ENCODE measurements at places on chromosomes 5 and 9.

DNA sequence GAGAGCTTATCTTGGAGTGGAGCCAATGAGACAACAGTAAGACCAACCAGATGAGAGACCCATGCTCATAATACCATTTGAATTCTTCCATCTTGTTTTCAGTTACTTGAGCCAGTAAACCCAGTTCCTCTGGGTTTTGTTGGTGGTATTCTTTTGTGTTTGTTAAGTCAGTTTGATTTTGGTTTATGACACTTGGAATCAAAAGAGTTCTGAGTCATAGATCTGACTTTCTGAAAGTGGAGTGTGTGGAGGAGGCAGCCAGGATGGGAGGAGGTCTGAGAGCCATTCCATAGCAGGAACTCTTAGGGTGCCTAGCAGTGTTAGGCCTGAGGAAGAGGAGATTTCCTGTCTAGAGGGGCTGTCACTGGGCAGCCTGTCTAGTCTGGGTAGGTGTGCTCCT is 24.6 kb upstream of the PANK3 start:
- no peak for DNase-seq

DNA sequence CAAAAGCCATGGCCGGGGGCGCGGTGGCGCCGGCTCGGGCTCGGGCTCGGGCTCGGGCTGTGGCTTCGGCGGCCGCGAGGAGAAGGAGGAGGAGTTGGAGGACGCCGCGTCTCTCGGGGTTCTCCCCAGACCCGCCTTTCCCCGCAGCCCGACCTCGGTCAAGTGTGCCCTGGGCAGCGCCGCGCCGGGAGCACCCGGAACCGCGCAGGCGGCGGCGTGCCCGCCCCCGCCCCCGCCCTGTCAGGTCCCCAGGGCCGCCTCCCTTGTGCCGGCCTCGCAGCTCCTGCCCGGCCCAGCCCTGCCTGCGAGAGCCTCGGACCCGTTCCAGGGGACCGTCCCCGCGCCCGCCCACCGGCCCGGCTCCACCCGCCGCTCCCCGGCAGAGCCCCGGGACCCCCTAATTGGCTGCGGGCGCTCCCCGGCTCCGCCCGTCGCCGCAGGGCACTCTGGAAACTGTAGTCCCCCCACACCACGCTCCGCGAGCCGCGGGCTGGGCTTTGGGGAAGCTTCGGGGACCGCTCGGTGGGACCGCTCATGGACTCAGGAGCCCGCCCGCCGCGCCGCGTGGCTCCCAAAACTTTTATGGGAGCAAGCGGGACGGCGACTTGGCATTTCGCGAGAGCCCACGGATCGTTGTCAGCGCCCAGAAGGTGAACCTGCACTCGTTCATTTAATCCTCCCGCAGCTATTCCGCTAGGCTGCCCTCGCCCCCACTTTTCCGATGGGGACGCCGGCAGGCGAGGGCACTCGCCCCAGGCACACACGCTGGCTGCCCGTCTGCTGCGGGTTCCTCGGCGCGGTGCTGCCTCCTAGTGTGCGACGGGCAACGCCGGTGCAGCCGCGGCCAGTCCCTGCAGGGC is at the start of gene STK10:
Gene STK10, minus strand, starts transcription at position 192 of the 860 bp plus-strand sequence. Its CDS starts 182 bp downstream, at position 10.
- DNase-seq, result peak; percentile 76

DNA sequence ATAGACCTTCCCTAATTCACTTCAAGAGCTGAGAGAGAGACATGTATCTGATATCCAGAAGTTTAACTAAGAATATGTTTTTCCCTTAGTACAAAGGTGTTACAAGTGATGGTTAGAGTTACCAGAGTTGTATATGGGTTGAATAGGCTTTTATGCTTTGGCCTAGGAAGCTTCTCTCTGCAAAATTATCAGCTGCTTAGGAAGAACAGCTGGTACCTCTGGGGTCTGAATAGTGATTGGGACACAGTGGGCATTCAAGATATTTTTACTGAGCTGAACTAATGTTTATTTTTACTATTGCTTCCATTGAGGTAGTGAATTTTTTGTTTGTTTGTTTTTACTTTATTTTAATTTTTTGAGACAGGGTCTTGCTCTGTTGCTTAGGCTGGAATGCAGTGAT is 67.6 kb upstream of the BASP1 start:
- no peak for DNase-seq

GRCh38 chr5:124343451-124343867 is 403.0 kb downstream of the ZNF608 start:
- no peak for DNase-seq

DNA sequence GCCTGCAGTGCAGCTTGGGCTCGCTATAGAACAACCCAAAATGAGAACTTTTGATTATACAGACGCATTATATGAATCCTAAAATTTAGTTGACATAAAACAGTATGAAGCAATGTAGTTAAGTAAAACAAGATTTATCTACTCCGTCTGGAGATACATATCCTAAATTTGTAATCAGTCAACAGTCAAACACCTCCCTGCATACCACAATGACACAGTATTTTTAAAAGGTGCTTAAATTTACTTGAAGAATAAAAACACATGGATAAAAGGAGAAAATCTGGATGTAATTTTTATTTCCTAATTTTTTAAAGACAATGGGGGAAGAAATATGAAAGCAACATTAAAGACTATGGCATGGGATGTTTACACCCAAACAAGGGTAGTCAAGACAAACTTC is 70.8 kb downstream of the PTBP3 start:
- no peak for DNase-seq

DNA sequence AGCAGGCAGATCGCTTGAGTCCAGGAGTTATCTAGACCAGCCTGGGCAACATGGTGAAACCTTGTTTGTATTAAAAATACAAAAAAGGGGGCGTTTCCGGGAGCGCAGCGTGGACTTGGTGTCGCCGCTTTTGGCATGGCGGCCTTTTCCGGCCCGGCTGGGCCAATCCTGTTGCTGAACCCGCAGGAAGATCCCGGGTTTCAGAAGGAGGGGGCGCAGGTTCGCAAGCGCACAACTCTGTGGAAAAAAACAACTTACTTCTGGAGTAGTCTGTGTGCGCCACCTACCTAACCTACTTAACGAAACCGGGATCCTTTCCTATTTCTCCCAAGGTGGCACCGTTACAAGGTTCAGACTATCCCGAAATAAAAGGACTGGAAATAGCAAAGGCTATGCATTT is 198.6 kb downstream of the MSX2 start:
- DNase-seq, result no peak

- DNase-seq, result no peak
These were observed 323.5 kb upstream of the PTGER4 start for GRCh38 chr5:40356248-40356647.

DNA sequence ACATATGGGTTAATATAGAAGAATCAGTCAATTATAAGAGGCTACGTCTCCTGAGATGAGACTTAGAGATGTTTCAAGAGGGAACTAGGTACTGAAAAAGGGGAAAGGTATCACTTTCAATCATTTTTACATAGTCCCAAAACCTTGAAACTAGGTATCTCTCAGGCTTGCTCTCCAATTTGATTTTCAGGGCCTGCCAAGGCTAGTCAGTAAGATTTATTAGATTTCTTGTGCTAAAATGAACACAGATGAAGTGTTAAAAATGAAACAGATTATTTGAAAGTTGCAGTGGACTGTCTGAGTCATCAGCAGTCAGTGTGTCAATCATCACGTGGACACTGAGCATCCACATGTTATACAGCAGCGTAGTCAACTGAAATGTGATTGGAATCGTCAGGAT is 591.1 kb downstream of the DTWD2 start:
- no peak for DNase-seq

GRCh38 chr9:124386201-124386600 is 29.0 kb downstream of the PSMB7 start:
- no peak for DNase-seq

GRCh38 chr5:10518347-10518746 is 45.5 kb upstream of the ANKRD33B start:
- no peak for DNase-seq

DNA sequence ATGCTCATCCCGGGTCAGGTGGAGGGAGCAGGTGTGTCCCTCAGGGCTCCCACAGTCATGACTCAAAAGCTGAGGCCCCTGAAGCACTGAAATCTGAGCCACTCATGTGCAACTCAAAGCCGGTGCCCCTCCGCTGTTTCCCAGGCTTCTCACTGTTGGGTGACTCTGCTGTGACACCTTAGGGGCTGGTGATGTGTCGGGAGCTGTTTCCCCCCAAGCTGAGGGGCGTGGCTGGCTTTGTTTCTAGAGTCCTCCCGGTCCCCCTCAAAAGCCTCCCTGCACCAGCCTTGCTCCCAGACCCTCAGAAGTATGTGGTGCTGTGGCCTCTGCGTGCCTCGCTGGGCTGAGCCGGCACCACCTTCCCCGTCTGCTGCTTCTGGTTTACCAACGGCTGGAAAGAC is 39.7 kb downstream of the PLPP7 start:
- no peak for DNase-seq

DNA sequence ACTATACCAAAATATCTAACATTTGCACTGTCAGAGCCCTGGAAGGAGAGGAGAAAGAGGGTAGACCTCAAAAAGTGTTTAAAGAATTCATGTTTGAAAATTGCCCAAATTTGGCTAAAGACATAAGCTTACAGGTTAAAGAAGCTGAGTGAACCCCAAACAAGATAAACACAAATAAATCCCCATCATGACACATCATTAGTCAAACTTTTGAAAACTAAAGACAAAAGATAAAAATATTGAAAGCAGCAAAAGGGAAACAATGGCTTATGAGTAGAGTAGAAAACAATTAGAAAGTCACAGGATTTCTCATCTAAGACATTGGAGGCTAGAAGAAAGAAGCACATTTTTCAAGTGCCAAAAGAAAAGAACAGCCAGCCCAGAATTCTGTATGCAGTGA is 6.1 kb upstream of the UBLCP1 start:
- DNase-seq, result no peak

- DNase-seq, result no peak
These were observed 369.6 kb upstream of the WWC1 start for GRCh38 chr5:167921796-167922195.

DNA sequence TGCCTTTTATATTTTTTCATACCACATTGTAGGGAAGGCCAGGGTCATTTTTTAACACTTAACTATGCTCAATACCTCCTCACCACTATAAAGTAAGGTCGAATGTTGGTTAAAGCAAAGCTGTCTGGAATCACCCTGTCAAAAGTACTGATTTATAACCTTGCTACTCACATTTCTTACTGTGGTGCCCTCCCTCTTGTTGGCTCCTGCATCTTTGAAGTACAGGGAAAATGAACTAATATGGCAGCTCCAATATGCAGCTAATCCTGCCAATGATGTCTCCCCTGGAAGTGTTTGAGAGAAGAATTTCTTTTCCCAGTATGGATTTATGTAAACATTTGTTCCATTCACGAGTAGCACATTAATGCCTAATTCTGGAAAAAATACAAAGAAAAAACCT is 108.4 kb upstream of the RPS23 start:
- DNase-seq, result no peak

GRCh38 chr9:68685770-68686169 is 19.3 kb upstream of the PIP5K1B start:
- no peak for DNase-seq

DNA sequence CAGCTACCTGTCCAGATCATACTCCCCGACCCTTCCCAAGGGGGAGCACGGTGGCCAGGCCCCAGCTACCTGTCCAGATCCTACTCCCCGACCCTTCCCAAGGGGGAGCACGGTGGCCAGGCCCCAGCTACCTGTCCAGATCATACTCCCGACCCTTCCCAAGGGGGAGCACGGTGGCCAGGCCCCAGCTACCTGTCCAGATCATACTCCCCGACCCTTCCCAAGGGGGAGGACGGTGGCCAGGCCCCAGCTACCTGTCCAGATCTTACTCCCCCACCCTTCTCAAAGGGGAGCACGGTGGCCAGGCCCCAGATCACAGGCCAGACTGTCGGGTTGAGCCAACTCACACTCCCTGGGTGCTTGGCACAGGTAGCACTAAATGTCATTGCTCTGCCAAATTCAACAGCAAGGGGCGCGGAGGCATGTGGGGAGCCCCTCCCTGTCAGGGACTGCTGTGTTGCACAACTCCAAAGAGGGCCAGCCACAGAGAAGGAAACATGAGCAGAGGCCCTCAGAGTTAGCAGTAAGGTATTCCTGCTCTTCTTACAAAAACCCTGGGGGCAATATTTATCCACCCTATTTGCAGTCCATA is 136.9 kb downstream of the OLFM1 start:
- DNase-seq, result no peak

GRCh38 chr5:181187500-181188213 is 17.3 kb downstream of the TRIM7 start:
- no peak for DNase-seq

DNA sequence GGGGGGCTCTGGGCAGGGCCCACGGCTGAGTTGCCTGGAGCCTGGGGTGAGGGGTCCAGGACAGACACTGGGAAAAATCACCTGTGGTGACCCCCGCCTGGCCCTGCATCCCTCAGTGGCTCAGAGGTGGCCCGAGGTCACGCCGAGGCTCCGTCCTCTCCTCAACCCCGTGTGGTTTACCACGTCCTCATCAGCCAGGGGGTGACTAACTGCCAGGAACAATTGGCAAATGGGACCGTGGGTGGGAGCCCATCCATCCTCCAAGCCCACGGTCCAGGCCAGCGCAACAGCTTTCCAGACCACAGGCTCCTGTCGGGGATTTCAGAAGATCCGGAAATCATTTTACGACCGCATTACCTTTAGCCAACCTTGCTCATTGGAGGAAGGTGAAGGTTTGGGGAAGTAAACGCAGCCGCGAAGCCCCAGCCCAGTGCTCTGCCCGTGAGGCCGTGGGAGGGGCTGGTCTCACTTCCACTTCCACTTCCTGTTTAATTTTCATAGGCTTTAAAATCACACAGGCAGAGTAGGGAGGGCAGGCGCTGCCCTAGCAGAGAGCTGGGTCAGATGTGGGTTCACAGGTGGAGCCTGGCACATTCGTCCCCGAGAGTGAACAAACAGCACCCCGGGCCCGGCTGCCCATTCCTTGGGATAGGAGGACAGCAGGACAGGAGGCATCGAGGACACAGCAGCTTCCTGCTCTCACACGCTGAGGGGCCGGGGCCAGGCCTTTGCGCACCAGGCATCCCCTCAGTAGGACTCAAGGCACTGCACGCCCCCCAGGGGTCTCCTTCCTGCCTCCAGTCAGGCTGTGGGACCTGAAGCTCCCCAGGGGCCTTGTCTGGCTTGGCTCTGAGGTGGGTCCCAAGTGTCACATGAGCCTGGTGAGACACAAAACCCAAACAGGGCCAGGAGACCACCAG is 19.8 kb upstream of the SLC9A3 start:
- no peak for DNase-seq

GRCh38 chr5:1777281-1778137 is 22.1 kb downstream of the MRPL36 start:
- no peak for DNase-seq

All from stimulated activated CD4-positive, alpha-beta T cell treated with anti-CD3 and anti-CD28 coated beads, Interleukin-1b, Interleukin-23, amount 100 ng/mL, for 1 hour (primary cell).